Stimulated activated CD4-positive, alpha-beta T cell treated with anti-CD3 and anti-CD28 coated beads, Interleukin-2, amount 100 ng/mL, for 4 hours (primary cell): ENCODE measurements at places on chromosomes 1 and 21.

GRCh38 chr1:93056214-93056613, 22.9 kb upstream of the MTF2 start:
- no peak for DNase-seq

DNA sequence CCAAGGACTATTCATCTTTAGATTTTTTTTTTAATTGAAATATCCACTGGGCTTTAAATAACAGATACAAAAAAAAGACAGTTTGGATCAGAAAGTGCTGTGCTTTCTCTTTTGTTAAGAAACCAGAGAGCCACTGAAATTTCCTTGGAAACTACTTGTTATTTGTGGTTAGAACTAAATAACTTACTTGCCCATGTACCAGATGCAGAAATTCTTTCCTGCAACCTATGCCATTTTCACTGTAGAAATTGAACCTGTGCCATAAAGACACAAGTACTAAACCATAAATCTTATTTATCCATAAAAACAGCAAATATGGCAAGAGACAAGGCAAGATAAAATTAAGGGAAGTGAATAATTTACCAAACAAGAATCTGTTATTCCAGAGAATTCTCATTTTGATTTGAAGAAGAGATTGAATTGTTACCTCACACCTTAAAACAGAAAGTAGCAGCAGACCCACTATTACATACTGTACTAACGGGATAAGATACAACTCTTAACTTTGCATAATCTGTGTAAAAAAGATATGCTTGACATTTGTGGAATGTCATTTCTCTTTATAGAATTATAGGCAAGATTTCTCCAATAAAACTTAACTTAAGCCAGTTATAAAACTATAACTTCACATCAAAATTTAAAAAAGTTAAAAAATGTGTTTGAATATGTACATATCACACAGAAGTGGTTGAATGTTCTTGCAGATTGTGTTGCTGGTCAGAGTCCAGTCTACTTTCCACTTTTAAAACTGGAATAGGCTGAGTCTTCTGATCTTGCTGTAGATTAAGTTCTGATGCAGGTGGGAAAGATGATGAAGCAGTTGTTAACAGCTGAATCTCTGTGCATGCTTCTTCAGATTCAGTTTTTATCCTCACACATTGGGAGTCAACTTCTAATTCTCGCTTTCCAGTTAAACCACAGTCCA, 6.3 kb upstream of the PHTF1 start:
- DNase-seq, result no peak

DNA sequence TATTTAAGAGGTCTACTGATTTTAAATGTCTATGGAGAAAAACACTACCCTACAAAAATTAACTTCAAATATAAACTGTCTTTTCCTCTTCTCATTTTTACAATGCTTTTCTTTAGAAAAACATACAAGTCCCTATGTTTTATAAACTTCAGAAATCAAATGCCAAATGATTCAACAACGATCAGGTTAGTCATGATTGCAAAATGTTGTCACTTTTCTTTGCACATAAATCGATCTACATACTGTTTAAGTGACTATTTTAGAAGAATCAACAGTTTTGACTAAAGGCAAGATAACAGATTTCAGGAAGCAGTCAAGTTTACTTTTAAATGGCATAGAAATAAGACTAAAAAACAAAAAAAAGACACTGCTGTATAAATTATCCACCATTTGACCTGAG, 168.7 kb downstream of the GPATCH2 start:
- no peak for DNase-seq

DNA sequence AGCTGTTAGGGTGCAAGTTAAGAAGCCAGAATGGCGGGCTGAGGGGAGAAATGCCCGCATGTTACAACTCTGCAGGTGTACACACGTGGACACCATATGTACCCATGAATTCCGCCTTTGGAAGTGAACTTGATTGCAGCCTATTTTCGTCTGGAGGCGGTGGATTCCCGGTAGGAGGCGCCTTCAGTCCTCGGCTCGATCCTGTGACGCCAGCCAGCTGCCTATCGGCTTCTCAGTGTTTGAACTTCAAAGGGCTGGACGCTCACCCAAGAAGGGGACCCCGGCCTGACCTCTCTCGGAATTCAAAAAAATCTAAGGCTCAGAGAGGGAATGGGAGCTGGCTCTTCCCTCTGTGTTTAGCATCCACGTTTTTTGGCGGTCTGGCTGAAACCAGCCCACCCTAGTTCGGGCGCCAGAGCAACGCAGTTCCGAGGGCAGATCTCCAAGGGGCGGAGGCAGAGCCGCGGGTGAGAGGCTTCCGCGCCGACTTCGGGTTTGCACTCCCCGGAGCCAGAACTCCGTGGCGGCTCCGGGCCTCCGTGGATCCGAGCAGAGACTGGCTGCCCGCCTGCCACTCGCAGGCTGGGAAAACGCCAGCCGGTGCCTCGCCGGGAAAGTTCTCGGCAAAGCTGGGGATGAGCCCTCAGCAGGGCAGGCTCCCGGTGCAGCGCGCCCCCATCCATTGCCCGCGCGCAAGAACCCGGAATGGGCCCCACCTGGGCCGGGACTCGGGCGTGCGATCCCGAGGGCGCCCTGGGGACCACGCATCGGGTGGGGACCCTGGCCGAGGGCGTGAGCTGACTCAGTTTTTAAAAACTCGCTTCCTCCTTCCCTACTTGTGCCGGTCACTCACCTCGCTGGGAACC, 996 bp upstream of the TMEM51 start:
- DNase-seq, result no peak

- DNase-seq, result no peak
Observed at GRCh38 chr1:25817840-25818501, 1.8 kb upstream of the MTFR1L start.

DNA sequence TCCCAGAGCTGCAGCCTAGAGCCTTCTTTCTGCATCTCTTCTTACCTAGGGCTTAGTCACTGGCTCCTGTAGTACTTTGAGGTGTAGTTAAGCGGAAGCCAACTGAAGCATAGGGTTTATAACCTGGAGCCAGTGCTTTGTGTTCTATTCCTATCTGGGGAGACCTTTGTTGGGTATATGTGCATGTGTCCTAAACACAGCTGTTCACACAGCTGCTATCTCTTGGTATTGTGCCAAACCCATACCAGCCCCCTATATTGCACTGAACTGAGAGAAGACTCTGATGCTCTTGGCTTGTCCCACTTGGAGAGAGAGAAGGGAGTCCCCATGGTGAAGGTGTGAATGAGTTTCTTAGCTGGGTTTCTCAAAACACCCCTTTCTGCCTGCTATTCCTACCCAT, 17.2 kb upstream of the NFASC start:
- no peak for DNase-seq

- no peak for DNase-seq
Observed at GRCh38 chr1:25825605-25826004, 5.9 kb downstream of the MTFR1L start.

GRCh38 chr21:33433425-33434114, 30.4 kb downstream of the IFNGR2 start:
- DNase-seq, result no peak

DNA sequence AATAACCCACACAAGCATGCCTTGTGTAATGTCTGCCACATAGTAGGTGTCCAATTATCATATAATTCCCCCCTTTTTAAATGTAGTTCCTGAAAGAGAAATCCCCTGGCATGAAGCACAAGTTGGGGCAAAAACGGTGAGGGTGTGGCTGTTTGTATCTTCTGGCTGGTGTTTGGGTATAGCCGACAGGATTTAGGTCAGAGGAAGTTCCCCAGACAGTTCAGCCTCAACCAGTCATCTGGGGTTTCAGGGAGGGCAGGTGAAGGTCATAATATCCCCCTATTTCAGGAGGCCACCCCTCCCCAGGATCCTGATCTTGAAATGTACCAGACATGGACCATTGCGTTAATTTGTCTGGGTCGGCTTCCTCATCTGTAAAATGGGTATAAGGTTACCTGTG, 29.1 kb upstream of the JUN start:
- DNase-seq, result no peak

- DNase-seq, result no peak
Observed at GRCh38 chr21:41009398-41010100, 158.4 kb upstream of the BACE2 start.

DNA sequence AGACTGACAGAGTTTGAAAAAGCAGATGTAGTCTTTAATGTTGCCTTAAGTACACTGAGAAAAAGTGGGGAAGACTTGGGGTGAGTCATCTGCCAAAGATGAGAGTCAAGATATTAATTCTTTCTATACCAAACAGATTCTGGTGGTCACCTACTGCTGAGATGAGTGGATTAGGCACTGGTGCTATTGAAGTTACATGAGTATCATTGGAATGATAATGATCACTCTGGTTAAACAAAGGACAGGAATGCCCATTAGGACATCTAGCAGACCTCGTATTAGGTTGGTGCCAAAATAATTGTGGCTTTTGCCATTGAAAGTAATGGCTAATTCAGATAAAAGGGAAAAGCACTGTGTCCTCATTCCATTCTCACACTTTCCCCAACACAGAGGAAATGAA, 1588.9 kb downstream of the KCNT2 start:
- DNase-seq, result no peak

- DNase-seq, result no peak
Observed at GRCh38 chr1:157277913-157278312, 139.7 kb upstream of the ETV3 start.

- DNase-seq, result no peak
Observed at GRCh38 chr1:230087717-230088105, 20.7 kb downstream of the GALNT2 start.

GRCh38 chr21:41283211-41283818, 33.3 kb upstream of the FAM3B start:
- DNase-seq, result peak; percentile 30

GRCh38 chr1:189220750-189221149, 1256.9 kb downstream of the BRINP3 start:
- no peak for DNase-seq

GRCh38 chr1:12654657-12655056, 10.8 kb downstream of the AADACL4 start:
- DNase-seq, result no peak

GRCh38 chr1:190067592-190067991, 410.1 kb downstream of the BRINP3 start:
- no peak for DNase-seq
